Stimulated activated CD8-positive, alpha-beta memory T cell treated with anti-CD3 and anti-CD28 coated beads, Interleukin-15, amount 100 ng/mL, for 4 hours (primary cell): ENCODE measurements at places on chromosomes 2 and 18.

- DNase-seq: no peak
Measured at GRCh38 chr2:112465382-112465781, 16.6 kb upstream of the TTL start.

DNA sequence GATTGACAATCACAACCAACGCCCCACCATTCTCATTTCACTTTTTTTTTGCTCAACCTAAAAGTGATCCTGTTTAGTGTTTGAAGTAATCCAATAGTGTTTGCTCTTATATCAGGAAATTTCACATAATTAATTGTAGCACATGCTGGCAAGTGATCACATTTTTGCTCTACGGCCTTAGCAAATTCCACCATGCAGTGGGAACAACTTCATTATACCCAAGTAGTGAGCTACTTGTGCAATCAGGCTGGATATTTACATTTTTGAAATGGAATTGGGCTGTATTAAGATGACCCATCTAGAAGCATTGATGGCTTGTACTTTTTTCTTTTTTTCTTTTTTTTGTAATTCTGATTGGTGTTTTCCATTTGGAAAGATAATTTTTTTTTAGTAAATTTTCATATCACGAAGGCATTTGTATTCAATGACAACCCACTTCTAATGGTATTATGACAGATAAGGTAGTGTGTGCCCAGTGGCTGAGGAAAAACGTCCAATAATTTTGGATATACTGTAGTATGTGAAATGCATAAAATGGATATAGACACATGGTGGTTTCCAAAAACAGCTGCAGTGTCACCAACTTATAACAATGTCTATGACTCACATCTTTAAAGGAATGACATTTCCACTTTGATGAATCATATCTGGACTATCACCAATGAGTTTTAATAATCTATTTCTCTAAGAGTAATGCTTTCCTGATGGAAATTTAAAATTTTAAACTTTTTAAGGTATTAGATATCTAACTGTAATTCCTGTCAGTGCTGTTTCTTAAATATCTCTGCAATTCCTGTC lies 130.6 kb downstream of the COL6A3 start:
- no peak for DNase-seq

DNA sequence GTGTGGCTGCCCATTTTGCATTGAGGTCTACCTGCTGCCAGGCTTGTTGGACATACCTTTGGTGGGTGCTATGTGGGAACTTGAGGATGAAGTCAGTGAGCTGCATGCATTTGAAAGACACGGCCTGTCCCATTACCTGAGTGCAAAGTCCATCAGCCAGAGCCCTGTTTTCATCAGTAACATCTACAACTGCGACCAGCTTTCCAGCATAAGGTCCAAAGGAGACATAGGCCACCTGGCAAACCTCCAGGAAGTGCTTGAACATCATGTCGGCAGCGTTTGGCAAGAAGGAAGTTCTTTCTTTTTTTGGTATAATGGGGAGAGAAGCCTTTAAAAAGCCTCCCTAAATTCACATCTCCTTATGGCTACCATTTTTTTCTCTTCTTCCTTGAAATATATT lies 143.1 kb downstream of the FAM161A start:
- no peak for DNase-seq

DNA sequence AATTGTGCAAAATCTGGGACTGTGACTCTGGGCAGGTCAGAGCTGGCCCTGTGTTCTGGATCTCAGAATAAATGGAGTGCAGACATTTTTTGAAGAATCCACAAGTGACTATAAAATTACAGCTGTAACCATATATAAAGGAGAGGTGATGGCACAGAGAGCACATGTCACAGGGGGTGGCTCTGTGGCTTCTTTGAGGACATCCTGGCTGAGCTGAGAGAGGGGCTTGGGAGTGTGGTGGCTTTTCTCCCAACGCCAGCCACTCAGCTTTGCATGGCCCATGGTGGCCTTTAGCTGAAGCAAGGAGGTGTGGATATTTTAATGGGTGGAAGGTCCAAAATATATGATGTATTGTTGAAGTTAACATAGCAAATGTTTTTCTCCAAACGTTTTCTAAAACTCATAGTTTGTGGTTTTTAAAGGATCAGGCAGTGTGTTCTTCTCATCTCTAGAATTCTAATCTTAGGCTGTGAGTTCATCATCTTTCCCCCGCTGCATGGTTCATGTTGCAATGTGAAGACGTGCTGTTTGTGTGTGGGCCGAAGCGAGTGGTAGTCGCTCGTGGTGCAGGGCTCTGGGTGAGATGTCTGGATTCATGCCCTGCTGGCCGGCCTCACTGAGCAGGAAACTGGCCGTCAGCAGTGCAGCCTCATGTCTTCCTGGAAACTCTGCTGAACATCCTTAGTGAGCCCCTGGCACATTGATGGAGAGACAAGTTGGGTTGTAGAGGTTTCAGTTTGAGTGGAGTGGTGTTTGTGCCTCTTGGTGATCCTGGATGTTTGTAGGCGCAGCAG lies 109.9 kb downstream of the ZNF236 start:
- DNase-seq: no peak

DNA sequence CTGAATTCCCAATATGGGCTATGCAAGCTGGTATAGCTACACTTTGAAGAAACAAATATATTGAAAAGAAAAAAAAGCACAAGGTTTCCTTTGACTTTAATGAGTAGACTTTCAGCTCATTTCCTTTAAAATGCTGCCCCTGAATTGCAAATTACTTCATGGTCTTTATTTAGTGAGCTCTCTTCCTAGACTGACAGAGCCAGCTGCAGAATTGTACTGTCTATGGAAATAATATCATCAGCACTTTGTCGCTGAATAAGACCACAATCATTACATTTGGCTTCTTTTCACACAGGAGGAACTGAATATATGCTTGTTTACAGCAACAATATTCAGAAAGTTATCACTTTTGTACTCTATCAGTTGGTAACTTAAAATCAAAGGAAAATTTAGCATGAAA lies 41.7 kb downstream of the ARL5A start:
- no peak for DNase-seq

GRCh38 chr2:200624026-200624425 lies 38.2 kb downstream of the AOX1 start:
- DNase-seq: no peak

- DNase-seq: no peak
Measured at GRCh38 chr2:220708366-220708765, 863.7 kb downstream of the EPHA4 start.

GRCh38 chr2:121253674-121254240 lies 31.2 kb downstream of the TFCP2L1 start:
- no peak for DNase-seq

- DNase-seq: no peak
Measured at GRCh38 chr2:152550386-152550785, 166.9 kb downstream of the PRPF40A start.

- DNase-seq: no peak
Measured at GRCh38 chr2:5587766-5588165, 104.4 kb upstream of the SOX11 start.

- no peak for DNase-seq
Measured at GRCh38 chr2:239381709-239382134, 19.1 kb downstream of the HDAC4 start.

DNA sequence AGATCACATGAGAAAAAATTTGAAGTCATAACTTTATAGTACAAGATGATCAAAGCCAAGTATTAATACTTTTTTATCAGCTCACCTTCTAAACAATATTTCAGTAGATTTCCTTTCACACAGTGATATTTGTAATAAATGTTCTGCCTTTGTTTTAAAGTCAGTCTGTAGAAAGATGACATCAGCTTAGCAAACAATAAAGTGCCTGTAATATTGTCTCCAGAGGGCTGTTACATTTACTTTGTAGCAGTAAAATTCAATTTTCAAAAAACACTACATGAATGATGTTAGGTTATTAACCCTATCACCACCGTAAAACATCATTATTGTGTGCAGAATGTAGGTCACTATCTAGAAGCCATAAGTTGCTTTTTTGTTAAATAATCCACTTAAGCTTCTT lies 49.6 kb downstream of the ZEB2 start:
- DNase-seq: no peak

- DNase-seq: no peak
Measured at GRCh38 chr2:16588565-16588964, 77.1 kb downstream of the CYRIA start.

- DNase-seq: no peak
Measured at GRCh38 chr2:239778861-239779558, 246.1 kb downstream of the NDUFA10 start.

- no peak for DNase-seq
Measured at GRCh38 chr18:48838166-48838775, 112.5 kb downstream of the SMAD7 start.

DNA sequence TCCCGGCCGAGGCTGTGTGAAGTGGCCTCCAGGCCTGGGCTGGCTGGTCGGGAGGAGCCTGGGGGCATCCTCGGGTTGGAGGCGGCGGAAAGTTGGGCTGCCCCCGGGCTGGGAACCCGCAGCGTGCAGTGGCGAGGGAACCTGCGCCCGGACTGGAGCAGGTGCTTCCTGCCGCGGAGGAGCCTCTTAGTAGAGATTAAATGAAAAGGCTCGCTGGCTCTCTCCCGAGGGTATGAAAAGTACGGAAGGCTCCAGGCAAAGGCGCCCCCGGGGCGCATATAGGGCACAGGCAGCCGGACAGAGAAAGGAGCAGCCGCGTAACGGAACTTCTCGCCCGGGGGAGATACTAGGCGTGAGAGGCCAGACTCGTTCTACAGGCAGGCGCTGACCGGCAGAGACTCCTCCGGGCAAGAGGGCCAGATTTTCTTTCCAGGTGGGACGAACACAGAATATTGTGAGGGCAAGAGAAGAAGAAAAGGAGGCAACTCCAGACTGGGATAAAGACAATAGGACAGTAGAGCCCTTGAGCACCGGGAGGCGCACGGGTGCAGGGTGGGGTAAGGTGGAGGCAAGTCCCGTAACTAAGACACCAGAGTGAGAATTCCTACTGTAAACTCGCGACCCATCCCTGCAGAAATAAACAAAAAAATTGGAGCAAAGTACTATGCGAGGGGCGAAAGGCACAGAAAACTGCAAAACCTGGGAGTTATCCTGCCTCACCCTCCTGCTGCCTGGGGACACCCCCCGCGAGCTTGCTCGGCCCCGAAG lies 816 bp downstream of the CDH2 start:
- no peak for DNase-seq

DNA sequence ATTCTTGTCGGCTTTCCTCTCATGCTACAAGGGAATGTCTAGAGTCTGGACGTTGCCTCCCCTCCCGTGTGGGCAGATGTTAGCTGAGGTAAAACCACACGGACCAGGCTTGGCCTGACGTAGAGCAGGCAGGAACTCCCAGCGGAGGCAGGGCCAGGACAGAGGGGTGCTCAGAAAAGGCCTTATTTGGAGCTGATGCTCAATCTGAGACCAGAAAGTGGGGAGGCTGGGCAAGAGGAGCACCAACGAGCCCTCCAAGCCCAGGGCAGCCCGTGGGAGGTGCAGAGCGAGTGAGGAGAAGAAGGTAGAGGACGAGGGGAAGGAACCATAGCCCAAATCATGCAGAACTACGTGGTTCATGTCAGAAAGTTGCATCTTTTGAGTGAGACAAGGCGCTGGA lies 9.0 kb downstream of the TEX51 start:
- DNase-seq: no peak

- no peak for DNase-seq
Measured at GRCh38 chr18:37280701-37281393, 284.8 kb downstream of the CELF4 start.

GRCh38 chr2:68196120-68196716 lies 38.5 kb downstream of the PNO1 start:
- no peak for DNase-seq

- no peak for DNase-seq
Measured at GRCh38 chr18:21826196-21826595, 85.6 kb downstream of the MIB1 start.

DNA sequence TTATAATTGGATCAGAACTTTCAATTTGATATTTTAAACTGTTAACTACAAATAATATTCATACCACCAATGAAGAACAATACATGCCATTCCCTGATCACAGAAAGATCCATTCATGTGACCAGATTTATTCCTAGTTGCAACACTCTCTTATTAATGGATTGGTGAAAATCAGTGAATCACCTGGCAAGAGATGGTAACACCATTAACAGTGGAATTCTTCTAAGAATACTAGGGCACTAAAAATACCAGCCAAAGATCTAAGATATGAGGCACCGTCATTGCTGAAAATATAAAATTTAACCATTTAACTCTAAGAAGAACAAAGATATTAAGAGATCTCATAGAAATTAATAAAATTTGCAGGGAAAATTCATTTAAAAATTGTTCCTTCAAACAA lies 58.1 kb downstream of the MAP4K3 start:
- DNase-seq: no peak

DNA sequence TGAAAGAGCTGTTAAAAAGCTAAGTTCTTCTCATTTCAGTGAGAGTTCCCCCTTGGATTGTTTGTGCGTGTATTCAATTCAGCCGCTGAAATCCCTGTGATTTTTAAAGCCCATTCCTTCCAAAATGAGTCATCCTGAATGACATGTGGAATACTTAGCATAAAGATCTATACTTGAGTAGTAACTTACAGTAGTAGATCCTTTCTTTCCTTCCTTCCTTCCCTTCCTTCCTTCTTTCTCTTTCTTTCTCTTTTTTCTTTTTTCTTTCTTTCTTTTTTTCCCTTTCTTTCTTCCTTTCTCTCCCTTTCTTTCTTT lies 18.2 kb upstream of the SOX11 start:
- no peak for DNase-seq

DNA sequence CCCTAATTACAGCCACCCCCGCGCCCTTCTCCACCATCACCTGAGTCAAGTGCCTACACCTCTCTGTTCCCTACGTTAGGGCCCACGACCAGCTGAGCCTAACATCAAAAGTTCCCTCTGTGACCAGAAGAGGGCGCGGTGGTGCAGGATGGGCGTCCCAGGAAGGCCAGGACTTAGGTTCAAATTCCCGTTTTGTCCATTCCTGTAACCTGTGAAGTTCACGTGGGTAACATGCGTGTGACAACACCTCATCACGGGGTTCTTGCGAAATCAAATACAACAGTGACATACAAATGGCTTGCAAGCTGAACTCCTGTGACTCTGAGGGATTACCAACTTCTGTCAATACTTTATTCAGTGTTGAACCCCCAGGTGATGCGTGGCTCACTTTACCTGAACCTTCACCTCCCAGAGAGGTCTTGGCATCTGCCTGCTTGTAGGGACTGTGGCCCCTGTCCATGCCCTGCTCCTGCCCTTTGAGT lies 207.9 kb downstream of the ARL4C start:
- DNase-seq: no peak

GRCh38 chr2:231922311-231923009 lies 3.7 kb downstream of the NPPC start:
- DNase-seq: no peak

DNA sequence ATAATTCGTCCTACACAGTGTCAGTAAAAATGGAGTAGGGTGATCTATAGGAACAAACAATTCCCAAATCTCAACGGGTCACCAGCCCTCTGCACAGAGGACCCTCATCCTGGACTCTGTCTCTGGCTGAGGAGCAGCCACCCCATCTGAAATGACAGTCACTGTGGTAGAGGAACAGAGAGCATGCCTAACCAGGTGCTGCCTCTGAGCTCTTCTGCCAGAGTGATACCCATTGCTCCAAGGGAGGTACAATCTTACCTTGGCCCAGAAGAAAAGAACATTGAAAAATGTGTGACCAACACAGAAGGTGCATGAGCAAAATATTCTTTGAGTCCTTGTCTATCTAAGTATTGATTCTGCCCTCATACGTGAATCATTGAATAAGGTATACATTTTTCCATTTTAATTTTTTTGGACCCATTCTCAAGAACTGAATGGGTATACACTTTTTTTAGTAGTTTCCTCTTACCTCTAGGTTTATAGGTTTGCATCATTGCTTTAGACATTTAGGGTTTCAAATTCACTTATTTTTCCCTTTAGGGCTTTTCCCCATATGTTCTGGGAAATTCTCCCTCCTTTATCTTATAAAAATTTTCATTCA lies 8.7 kb downstream of the SP140 start:
- DNase-seq: no peak
